Activated gamma-delta T cell treated with anti-CD3 and anti-CD28 coated beads, Interleukin-2, amount 50 U/mL, for 16 hours (primary cell): ENCODE measurements at places on chromosomes 4 and X.

GRCh38 chrX:17737986-17738713, 857 bp downstream of the SCML1 start:
- no peak for DNase-seq

- DNase-seq, result no peak
Measured at GRCh38 chr4:845836-846251, 19.9 kb upstream of the CPLX1 start.

GRCh38 chr4:8916351-8916885, 44.8 kb upstream of the HMX1 start:
- no peak for DNase-seq

GRCh38 chrX:39631276-39632229, 466.2 kb downstream of the BCOR start:
- no peak for DNase-seq

- no peak for DNase-seq
Measured at GRCh38 chrX:150270622-150271021, 92.5 kb upstream of the MAMLD1 start.

GRCh38 chr4:46425775-46426400, 36.0 kb upstream of the GABRA2 start:
- DNase-seq, result no peak

GRCh38 chrX:10016519-10017132, 49.5 kb downstream of the CLDN34 start:
- DNase-seq, result no peak

DNA sequence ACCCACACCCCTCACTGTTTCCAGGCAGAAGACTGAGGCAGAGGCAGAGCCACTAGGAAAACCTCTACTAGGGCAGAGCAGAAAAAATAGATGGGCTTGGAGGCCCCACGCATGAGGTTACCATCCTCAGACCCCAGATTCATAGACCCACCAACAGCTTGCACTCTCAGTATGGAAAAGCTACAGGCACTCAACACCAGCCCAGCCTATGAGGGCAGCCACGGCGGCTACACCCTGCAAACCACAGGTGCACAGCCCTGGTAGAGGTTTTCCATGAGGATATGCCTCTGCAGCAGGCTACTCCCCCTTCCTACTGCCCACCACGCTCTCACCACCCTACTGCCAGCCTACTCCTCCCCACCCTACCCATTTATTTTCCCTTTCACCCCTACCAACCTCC, 235.1 kb downstream of the CWH43 start:
- DNase-seq, result no peak

DNA sequence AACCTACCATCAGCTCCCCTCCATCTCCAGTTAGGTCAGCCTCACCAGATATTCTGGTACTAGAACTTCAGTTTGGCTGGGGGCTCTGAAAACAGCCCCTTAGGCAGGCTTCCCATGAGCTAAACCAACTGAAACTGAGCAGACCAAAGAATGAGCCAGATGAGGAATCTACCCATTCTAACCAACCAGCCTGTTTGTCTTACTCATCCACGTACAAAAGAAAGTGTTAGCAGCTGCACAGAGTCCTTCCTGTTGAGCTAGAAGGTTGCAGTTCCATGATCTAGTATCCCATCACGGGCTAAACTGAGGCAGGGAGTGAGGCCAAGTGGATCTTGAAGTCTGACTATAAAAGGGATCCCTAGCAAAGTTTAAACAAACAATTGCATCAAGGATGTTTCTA, 17.5 kb downstream of the MAGEA9B start:
- no peak for DNase-seq

- DNase-seq, result no peak
Measured at GRCh38 chr4:87067124-87067885, 132.5 kb downstream of the AFF1 start.

- no peak for DNase-seq
Measured at GRCh38 chr4:67101612-67102011, 443.7 kb downstream of the CENPC start.

DNA sequence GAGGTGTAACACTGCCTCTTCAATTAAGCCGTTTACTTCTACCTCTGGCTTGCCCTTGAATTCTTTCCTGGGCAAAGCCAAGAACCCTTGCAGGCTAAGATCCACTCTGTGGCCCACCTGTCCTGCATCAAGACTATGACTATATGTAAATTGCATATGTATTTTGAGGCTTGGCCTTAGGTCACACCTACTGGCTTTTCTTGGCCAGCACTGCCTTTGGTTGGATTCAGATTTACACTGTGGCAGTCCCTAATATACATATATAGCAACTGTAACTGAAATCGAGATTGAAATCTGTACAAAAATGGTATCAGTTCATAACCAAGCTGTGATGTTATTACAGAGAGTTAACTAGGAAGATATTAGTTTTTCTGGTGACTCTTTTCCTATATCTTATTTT, 151.5 kb downstream of the CFAP47 start:
- no peak for DNase-seq
